NCI-H1930 (cell line): ENCODE measurements at places on chromosomes 5 and 9.

DNA sequence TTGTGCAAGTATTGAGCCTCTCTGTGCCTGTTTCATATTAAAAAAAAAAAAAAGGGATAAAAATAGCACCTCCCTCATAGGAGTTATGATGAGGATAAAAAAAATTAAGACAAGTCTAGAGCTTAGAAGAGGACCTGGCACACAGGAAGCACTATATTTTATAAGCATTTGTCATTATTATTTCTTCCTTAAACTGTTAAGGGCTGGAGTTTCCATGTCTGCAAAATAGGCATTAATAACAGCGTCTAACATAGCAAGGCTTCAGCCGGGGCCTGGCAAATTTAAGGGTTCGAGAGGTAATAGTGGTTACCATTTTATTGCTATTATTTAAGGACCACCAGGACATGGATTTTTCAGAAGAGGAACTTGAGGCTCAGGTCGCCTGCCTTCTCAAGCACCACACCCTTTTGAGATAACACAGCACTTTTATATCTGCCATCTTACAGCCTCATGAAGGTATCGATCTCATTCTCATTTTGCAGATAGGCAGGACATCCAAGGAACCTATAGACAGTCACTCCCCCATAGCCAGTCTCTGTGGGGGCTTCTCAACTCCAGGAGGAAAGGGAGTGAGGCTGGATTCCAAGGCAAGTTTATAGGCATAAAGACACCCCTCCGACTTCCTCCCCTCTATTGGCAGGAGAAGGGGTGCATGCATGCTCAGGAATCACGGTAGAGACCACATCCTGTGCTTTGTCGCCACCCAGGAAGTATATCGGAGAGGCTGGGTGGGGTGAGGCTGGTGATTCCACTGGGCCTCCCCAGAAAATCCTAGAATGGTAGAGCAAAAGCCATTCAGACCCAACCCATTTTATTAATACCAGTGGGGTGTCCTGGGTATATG lies 2.4 kb downstream of the ANXA6 start:
- DNase-seq: no peak

GRCh38 chr9:94480205-94480604 lies 74.7 kb upstream of the PCAT7 start:
- no peak for DNase-seq

- DNase-seq: no peak
Measured at GRCh38 chr5:67045816-67046740, 150.5 kb downstream of the CD180 start.

DNA sequence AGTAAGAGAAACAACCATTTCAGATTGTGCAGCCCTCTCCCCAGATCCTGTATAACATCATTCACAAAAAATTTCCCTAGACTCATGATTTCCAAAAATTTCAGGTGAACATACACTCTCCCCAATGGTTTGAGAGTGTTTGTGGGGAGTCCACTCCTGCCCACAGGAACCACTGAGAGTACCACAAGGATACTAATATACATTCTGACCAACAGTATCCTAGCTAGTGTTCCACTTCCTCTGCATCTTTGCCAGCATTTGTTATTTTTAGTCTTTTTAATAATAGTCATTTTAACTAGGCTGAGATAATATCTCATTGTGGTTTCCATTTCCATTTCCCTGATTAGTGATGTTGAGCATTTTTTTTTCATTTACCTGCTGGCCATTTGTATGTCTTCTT lies 155.4 kb downstream of the DTWD2 start:
- no peak for DNase-seq

DNA sequence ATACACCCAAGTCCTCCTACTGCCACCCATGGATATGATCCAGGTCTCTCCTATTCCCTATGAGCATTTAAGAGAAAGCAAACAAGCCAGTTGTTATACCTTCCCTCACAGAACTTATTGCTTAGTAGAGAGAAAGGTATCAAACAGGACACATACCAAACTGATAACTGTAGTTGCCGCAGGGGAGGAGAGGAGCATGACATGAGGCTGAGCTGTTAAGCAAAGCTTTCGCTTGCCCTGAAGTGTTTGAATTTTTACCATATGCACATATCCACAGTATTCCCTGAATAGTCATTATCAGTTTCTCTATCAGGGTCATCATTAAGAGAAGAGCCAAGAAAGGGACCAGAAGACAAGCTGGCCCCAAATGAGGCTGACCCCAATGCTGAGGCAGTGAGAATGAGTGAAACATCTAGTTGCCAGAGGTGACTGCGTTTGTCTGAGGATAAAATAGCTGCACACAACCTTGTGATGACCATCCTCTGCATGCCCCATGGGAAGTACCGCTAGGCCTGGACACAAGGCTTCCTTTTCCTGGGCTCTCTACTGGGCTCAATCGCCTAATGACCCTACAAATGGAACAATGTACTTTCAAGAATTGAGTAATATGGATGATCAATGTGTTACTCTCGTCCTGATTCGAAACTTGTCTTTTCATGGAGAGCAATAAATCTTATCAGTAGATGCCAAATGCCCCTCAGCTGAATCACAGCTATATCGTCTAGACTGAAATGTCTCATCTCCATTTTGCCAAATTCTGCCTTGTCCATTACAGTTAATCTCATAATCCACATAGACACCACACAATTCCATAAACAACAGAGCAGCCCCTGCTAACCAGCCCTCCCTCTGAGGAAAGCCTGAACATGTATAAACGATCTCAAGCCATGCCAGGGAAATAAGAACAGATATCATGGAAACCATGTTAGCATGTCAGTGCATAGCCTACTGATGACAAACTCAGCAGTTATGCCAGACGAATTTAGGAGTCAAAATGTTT lies 4.3 kb upstream of the IFNK start:
- no peak for DNase-seq

DNA sequence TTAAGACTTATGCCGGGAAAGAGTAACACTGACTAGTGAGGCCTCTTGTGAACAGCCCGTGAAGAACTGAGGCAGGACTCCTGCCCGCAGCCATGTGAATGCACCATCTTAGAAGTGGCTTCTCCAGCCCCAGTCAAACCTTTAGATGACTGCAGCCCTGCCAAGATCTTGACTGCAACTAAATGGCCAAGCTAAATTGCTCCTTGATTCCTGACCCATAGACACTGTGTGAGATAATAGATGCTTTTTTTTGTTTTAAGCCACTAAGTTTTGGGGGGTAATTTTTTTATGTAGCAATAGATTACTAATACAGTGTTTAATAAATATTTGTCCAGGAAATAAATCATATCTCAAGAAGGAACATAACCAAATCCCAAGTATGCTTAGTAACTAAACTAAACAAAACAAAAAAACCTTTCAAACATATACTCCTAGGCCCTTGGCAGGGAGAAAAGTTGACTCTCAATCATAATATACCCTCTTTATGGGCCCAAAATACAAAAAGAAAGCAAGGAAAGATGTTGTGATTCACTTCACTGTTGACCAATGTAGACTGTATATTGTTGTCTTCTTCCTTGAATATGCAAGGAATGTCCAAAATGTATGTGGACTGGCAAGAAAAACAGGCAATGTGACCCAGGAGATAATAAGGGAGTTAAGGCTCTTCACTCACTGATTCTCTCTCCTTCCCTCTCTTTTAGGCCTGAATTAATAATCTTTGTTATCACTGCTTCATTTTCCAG lies 79.7 kb upstream of the ZNF366 start:
- no peak for DNase-seq

DNA sequence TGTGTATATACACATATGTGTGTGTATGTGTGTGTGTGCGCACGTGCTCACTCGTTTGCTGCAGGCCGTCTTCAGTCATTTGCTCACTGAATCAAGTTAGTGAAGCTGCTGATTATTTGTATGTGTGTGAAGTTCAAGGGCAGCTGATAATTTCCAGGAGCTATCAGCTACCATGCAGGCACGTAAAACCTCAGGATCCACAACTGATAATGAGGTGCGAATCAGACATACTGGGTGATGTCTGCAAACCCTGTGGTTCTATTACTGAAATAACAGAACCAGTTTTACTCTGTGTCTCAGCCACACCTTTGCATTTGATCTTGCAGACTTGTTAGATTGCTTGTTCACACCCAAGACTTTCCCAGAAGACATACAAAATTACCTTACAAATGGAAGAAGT lies 257.6 kb downstream of the TAF11L14 start:
- DNase-seq: no peak

GRCh38 chr9:77827104-77827784 lies 179.1 kb upstream of the GNA14 start:
- no peak for DNase-seq

DNA sequence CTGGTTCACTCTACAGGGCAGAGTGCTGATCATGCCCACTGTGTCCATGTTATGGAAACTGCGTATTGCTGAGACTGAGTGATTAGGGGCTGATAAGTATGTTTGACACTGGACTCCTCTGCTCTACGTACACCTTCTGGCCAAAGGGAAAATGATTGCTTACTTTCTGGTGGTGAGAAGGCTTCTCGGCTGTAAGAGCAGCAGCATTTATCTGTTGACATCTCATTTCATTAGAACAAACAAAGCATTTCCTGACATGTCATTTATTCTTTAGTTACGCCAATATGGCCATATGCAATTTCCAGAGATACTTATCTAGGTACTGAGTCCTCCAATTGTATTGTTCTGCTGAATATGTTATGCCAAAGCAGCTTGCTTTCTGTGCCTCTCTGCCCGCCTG lies 5.6 kb downstream of the FAXDC2 start:
- no peak for DNase-seq

GRCh38 chr9:109205526-109205925 lies 38.5 kb upstream of the FRRS1L start:
- no peak for DNase-seq

DNA sequence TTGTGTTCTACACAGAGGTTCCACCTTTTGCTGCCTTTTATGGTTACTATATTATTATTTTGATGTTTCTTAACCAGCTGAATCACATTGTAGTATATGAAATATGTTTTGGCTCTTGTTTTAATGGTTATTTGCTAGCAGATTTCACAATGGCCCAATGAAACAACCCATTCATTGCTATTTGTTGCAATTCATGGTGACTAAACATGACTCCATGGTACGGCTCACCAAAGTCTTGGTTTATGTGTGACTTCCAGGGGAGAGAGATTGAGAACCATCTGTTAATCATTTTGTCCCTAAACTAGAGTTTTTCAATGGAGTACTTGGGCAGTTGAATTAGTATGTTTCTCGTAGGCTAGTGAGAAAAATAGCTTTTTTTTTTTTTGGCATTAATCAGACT lies 108.4 kb downstream of the GHR start:
- no peak for DNase-seq

DNA sequence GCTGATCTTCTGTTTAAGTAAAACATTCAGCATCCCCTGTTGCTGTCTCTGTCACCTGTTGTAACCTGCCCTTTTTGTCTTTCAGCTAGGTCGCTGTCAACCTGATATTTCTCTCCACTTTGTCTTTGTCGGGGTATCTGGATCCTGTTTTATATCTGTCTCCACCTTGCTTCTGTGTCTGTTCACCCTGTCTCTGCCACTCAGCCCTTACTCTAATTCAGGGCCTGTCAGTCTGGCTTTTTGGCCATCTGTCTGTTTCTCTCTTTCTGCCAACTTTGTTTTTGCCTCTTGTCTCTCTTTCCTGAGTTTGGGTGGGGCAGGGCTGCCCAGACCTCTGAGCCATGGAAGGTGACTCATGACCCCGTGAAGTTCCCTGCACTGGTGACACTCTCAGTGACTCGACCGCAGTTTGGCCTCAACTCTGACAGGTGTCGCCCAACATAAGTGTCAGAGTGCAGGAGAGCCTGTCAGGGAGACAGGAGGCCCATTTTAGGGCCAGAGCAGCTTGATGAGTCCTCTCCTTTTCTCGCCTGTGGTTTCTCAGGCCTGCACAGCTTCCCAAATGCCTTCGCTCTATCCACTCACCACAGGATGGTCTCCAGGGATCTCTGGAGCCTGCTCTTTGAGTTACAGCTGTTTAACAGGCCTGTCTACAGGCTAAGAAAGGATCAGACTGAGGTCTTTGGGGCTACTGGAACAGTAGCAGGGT lies 868 bp downstream of the ZBTB43 start:
- DNase-seq: no peak

DNA sequence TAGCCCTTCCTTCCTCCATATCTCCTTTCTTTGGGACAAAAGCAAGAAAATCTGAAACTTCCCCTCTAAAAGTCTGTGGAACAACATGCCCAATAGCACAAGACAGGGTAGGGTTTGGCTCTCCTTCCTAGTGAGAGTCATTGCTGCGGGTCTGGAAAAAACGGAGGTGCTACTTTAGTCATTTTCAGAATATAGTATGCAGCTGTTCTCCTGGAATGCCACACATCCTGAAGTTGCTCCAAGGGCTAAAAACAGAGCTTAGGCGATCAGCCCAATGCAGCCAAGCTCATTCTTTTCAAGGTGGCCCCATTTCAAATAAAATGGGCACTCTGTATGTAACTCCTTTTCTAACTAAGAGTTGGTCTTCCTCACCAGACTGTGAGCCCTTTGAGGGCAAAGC lies 39.5 kb upstream of the MYOT start:
- no peak for DNase-seq

DNA sequence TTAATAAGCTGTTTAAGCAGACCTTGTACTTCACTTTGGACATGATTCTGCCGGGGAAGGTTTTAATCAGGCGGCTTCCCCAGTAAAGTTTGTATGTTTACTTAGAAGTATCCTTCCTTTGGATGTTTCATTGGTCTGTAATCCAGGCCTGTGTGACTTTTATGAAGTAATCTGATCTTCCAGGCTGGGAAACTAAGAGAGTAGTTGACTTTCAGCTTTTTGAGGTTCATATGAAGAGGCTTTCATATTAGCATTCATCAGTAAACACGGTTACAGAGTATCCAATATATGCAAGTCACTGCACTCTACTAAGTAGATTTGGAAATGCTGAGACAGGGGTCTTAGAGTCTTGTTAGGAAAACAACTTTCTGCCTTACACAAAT lies 1.1 kb downstream of the DNAJC21 start:
- DNase-seq: no peak

DNA sequence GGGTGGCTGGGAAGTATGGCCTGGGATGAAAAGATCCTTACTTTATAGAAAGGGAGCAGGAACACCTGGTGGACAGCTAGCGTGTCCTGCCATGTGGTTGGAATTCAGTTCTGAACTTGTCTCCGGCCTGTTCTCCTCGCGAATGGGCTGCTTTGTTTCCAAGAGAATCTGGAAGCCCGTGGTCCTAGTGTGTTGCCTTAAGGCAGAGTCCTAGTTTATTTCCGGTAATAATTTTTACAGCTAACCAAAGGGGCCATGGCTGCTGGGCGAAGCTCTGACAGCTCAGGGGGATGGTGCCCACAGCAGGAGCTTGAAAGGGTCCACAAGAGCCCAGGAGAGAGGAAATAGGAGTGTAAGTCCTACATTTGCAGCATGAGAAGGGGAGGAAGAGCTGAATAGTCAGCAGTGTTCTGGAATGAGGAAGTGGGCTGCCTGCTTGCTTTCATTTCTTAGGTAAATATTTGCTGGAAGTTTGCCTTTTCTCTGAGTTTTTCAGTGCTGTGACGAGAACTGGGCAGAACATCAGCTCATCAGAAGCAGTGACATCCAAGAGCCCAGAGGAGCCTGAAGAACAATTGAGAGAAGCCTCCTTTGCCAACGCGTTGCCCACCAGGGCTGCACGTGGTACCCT lies 13.1 kb upstream of the IGFBPL1 start:
- no peak for DNase-seq

GRCh38 chr5:34699155-34700077 lies 43.3 kb downstream of the RAI14 start:
- no peak for DNase-seq
